ENCODE measurements at places on chromosomes 6 and 20.

- no peak for DNase-seq
Measured at GRCh38 chr6:22468256-22468965, 101.0 kb upstream of the HDGFL1 start.

- no peak for DNase-seq
Measured at GRCh38 chr6:34425132-34425497, 754 bp downstream of the RPS10 start.

DNA sequence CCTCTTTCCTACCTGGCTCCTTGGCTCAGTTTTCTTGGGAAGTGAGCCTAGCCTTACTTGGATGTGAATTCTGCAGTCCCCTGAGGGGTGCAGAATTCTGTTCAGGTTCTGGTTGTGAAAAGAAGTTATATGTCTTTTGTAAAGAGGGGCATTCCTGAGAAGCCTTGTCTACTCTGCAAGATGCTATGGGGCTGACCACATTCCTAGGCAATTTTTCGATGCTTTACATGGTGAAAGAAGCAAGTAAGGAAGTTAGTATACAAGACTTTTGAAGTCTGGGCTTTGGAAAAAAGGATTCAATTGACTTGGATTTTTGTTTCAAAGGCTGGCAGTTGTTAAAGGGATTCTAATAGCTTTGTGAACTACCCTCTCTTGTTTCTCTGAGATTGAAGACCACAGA is 167.9 kb upstream of the STMND1 start:
- DNase-seq = no peak

- DNase-seq = peak; percentile 18
Measured at GRCh38 chr20:36573798-36574365, 485 bp downstream of the TGIF2 start.

DNA sequence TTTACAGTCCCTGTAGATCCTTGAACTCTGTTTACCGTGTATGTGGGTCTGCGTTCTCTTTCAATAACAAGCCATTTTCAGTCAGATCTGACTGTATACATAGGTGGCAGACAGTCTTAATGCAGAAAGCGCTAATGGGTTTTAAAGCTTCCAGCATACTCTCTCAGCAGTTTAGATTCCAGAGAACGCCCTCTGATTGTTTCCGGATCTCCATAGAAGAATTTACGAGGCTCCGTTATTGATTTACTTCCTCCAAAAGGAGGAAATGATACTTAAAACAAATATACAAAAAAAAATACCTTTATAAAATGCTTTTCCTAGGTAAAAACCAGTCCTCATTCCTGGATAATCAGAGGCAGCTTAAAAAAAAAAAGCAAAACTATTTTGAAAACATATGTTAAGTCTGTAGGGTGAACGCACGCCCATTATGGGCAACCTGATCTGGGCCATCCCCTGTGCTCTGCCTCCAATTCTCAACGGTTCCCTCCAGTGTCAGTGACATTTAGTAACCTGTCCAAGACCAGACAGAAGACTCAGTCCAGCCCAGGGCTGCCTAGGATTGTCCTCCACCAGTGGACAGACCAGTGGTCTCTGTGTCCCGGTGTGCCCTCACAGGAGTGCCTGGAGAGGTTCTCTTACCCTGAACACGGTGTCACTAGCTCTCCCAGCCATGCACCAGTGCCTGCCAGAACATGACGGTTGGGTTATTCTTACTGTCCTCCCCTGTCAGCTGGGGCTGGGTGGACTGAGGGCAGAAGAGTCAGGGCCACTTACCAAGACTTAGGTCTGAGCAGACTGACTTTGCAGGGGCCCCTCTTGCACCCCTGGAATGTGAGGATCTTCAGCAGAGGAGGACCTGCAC is 217.3 kb downstream of the ARID1B start:
- no peak for DNase-seq

- DNase-seq = no peak
Measured at GRCh38 chr6:139287868-139288267, 3.9 kb downstream of the TXLNB start.

DNA sequence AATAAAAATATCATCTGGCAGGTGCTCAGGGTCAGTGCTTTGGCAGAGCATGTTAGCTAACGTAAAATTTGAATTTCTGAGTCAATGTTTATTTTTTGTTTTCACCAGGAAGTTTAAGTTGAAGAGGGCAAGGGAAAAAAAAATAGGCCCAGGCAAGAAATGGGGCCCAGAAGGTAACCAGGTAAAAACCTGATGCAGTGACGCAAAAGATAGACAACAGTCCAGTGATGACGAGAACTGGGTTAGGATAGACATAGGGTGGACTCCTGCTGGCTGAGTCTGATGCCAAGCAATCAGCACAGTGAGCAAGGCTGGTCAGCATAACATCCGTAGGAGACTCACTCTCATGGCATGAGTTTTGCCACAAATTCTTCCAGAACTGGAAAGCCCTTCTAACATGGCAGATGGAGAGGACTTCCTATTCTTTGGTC is 42.2 kb downstream of the ZHX3 start:
- no peak for DNase-seq

DNA sequence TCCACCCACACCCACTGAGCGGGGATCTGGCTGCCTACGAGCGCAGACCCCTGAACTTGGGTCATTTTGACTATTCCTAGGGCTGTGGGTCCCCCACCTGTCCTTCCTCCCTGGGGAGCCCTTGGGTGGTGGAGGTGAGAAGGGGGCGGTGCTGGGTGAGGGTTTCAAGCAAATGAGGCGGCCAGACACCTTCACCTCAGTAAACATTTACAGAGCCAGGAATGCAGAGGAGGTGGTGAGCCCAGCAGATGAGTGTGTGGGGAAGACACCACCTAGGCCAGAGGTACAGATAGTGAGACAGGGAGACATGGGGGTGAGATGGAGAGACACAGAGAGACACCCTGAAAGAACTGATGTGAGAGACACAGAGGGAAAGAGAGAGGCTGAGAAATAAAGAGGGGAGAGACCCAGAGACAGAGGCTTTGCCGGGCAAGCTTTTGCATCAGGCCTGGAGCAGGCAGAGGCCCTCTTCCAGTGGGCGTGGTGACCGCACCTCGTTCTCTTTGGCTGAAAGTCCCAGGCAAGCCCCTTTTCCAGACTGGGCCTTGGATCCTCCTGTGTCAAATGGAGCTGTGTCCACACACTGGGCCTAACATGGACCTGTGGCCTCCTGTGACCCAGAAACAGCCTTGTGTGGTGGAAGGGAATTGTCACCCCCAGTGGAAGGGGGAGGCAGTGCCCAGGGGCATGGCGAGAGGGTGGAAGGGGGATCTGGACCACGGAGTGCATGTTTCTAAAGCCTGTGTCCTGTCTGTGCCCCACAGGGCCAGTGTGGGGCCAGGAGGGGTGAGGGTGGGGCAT is 29.7 kb downstream of the CEBPB start:
- no peak for DNase-seq

GRCh38 chr20:62935204-62935967 is 2.6 kb upstream of the GID8 start:
- DNase-seq = no peak

DNA sequence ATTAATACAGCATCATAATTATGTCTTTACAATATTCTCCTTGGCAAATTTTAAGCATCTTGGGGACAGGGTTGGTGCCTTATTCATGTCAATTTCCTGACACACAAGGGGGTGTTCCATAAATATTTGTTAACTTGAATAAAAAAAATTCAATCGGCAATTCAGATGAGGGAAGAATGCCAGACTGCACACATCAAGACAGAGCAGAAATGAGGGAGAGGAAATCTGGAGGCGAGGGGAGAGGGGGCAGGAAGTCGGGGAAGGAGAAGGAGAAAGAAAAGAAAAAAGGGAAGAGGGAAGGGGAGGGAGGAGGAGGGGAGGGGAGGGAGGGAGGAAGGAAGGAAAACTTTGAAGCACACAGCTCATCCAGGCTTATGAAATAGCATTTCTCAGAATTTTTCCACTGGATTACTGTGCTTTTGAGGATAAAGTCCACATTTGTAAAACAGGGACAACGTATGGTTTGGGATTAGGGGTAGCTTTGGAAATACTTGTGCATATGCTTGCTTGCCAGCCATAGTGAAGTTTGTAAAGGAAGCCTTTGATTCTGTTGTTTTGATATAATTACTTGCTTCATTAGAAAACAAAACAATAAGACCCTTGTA is 362.1 kb downstream of the SAMD5 start:
- DNase-seq = no peak

GRCh38 chr20:2164966-2165365 is 63.3 kb downstream of the STK35 start:
- no peak for DNase-seq

- no peak for DNase-seq
Measured at GRCh38 chr6:14401246-14401645, 283.7 kb downstream of the CD83 start.

DNA sequence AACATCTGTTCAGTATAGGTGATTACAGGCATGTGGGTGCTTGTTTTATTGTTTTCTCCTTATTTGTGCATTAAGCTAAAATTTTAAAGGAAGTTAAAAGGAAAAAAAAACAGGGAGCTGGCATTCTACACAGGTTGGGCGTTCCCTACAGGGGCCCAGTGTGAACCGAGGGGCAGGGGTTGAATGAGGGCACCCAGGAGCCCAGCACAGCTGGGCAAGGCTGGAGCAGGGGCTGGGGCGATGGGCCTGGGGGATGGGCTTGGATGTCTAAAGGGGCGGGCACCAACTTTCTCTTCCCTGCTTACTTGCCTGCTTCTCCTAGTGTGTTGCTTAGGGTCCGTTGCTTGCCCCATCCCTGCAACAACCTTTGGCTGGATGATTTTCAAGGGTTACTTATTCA is 230.2 kb upstream of the RNF24 start:
- DNase-seq = no peak

DNA sequence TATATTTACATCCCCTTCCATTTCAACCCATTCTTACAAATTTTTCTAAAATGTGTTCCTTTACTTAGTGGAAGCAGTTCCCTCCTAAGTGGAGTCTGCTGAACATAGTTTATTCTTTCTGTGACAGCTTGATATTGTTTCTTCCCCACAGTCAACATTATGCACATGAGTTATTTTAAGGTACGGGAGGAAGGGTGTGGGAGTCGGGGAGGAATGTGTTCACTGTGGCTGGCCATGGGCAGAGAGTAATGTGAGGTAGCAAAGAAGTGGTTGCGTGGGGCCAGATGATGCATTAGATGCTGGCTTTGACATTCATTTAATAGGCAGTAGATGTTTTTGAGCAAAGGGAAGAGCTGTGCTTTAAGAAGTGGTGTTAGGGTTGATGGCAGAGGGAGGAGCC is 98.5 kb downstream of the ARMC2 start:
- no peak for DNase-seq

- peak; percentile 42 for DNase-seq
Measured at GRCh38 chr6:130020073-130020906, 1.9 kb downstream of the L3MBTL3 start.

GRCh38 chr6:69865126-69865525 is 1.2 kb upstream of the COL19A1 start:
- no peak for DNase-seq

DNA sequence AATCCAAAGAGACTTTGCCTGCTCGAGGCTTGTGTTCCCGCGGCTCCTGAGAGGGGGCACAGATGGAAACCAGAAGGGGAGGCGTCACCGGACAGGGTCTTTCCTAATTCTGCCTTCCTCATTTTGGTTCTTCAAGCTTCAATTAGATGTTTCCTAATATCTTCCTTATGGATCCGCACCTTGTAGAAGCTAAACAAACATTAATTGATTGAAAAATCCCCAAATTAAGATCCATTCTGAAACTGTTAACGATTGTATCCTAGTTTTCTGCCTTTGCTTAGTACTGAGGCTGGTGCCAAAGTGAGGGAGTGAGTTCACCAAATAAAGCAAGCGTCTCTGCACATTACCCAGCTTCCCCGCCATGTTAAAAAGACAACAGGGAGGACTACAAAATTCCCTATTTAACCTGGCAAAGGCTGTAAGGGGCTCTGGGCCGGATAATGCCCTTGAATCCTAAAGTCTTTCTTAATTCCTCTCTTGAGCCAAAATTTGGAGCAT is 123.2 kb downstream of the GPX5 start:
- no peak for DNase-seq

DNA sequence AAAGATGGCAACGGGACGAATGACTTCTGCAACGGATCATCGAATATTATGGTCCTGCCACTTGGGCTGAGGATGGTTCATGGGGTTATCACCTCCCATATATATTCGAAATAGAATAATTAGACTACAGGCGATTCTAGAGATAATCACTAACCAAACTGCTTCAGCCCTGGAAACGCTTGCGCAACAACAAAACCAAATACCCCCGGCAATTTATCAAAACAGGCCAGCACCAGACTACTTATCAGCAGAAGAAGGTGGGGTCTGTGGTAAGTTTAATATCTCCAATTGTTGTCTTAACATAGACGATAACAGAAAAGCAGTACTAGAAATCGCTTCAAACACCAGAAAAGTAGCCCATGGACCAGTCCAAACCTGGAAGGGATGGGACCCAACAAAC is 31.0 kb upstream of the ULBP3 start:
- no peak for DNase-seq

DNA sequence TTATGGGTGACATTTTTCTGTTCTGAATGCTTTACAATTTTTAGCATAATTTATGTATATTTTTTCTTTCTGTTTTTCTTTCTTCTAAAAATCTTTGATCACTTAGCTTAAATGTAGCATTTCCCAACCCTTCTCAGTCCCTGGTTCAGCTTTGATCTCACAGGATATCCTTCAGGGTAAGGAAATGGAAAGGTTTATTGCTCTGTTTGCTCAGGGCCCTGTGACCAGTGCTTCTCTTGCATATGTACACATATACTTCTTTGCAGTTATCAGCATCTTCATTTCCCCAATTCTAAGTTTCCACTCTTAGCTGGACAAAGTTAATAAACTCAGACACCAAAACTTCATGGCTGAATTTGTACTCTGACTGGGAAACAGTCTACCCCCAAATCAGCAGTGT is 30.6 kb downstream of the TMEM74B start:
- no peak for DNase-seq

- no peak for DNase-seq
Measured at GRCh38 chr6:34955442-34955841, 66.4 kb downstream of the ANKS1A start.

- peak; percentile 38 for DNase-seq
Measured at GRCh38 chr6:158789115-158789917, 29.9 kb downstream of the EZR start.

DNA sequence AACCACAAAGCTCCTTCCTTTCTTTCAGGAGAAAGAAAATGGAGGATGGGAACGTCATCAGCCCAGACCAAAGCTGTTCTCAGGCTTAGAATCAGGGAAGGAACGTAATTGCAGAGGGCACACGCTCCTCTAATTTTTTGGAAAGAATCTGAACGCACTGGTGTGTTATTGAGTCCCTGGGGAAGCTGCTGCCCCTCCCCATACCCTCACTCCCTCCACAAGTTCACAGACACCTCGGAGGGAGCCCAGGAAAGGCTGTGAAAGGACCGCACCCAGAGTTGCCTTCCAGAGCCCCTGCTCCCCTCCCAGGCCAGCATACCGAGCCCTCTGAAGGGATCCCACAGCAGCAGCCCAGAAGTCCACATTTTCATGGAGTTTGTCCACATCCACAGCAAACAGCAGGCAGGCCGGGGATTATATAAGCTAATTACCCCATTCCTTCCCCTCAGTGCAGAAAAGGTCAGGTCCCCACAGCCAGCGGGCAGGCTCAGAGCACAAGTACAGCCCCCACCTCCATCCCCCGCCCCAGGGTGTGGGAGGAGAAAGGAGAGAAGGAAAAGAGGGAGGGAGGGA is 53.7 kb downstream of the ANKRD60 start:
- DNase-seq = no peak

GRCh38 chr6:121770943-121771342 is 335.5 kb downstream of the GJA1 start:
- DNase-seq = no peak

All from effector CD4-positive, alpha-beta T cell (primary cell).